ENCODE measurements at places on chromosomes 5 and 9. TPM values are rescaled to one million over a fixed set of nuclear protein-coding genes. Genes with fewer than 3 reads are reported as not detected.

Gene PCDHGB1
- 9.6 TPM for total RNA-seq

- no peak for DNase-seq
These were observed 39.7 kb downstream of the ZNF366 start for GRCh38 chr5:72467461-72467860.

DNA sequence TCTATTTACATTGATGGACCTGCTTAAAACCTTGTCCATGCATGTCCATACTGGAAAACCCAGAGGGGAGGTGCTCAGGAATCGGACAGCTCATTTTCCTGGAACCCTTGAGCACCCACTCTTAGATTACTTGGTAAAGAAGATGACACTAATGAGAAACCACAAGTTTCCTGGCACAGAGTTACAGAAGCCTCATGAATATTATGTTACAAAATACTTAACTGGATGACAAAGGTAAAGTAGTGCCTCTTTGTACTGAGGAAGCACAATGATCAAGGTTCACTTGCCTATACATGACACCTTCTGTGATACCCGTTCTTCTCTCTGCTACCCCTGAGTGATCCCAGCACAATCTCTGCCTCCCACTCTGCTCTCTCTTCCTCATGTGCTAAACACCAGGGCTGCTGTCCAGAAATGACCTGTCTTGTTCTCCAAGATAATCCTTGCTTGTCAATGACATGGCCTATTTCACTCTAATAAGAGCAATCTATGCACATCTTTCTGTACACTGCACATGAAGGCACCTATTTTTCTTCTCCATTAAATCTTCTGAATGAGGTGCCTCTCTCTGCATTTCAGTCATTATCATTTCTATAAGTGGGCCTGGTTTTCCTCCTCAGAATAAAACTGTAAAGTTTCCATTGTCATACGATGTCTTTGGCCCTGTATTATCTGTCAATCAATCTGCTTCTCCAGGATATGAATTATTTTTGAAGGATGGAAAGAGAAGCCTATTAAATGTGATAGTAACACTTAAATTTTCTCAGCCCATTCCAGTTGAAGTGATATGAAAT, 684.0 kb upstream of the ACO1 start:
- no peak for DNase-seq

- no peak for DNase-seq
These were observed 334.6 kb upstream of the TUSC1 start for GRCh38 chr9:26012797-26013196.
